NCI-H1694 treated with DMSO at 0.1 percent for 48 hours (cell line): ENCODE measurements at places on chromosomes 16 and 17.

DNA sequence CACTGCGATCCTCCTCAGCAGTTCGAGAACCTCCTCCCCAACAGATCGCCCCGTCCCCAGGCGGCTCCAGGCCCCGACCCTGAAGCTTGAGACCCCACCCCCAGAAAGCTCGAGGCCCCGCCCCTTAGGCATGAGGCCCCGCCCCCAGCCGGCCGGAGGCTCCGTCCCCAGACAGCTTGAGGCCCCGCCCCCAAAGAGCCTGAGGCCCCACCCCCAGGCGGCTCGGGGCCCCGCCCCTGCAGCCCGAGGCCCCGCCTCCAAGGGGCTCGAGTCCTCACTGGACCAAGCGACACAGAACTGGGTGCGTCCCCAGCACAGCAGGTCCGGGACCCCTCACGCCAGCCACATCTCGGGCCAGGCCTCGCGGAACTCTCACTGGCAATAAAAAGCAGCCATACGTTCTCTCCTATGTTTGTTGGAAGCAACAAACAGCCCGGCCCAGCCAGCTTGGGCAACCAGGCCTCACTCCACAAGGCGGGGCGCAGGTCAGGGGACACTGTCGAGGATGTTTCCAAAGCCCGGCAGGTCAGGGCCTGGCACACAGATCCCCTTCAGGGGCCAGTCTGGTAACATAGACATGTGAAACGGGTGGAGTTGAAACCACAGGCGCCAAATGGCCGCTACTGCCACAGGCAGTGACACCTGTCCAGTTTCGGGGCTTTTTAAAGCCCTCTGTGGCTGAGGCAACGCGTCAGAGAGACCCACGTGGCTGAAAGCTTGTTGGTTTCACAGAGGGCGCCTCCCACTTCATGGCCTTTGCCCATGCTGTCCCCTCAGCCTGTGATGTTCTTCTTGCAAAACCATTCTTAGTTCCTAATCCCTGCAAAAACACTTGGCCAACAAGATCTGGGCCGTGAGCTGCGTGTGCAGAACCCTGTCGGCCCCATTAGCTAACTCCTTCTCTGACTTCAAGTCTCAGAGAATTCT is 224.2 kb downstream of the PARN start:
- no peak for DNase-seq

DNA sequence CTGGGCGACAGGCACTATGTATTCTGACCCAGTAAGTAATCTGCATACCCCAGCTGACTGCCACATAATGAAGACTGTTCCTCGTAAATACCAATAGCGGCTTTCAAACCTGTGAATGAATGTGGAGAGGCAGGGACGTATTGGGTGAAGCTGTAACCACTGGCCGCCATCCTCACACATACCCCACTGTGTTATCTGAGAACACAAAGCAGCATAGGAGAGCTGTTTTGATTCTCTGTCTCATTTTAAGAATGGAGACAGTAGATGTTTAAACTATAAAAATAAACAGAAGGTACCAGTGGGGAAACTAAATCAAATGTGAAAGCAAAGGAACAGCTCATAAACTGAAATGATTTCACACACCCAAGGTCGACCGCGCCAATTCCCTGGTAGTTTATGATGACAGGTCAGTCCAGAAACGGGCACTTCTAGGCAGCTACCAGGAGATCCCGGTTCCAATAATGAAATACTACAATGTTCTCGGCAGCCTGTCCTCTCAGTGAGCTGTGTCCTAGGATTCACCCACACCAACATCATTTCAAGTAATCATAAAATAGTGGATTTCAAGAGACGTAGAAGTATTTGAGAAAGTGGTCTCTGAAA is 109.7 kb downstream of the ADCY9 start:
- no peak for DNase-seq

DNA sequence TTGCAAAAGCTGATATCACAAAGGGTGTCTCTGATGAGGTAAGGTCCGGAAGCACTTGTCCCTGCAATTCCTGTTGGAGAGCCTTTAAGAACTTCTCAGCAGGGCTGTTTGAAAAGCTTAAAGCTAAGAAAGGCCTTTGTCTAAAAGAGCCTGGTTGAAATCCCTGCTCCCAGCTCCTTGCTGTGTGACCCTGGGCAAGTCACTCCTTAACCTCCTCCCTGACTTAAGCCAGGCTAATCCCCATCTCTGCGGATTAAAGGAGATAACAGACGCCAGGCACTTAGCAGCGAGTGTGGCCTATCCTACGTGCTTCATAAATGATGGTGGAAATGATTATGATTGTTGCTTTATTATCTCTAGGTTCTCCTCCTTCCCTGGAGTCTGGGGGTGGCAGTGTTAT is 368.0 kb upstream of the RBFOX1 start:
- no peak for DNase-seq

GRCh38 chr16:14600164-14600563 is 29.9 kb downstream of the PARN start:
- no peak for DNase-seq
